Dermis microvascular lymphatic vessel endothelial cell (primary cell): ENCODE measurements at places on chromosomes 7 and 10.

GRCh38 chr7:123977081-123977480 is 52.0 kb downstream of the SPAM1 start:
- no peak for DNase-seq

- DNase-seq: no peak
Observed at GRCh38 chr10:132353456-132354355, 21.7 kb downstream of the LRRC27 start.

GRCh38 chr7:151853896-151854719 is 22.8 kb downstream of the PRKAG2 start:
- DNase-seq: no peak

GRCh38 chr10:127757033-127757432 is 20.0 kb downstream of the FOXI2 start:
- DNase-seq: no peak

- DNase-seq: no peak
Observed at GRCh38 chr10:104520653-104521052, 120.4 kb upstream of the SORCS3 start.
